K562 (cell line): ENCODE measurements at places on chromosomes 5 and 9.

DNA sequence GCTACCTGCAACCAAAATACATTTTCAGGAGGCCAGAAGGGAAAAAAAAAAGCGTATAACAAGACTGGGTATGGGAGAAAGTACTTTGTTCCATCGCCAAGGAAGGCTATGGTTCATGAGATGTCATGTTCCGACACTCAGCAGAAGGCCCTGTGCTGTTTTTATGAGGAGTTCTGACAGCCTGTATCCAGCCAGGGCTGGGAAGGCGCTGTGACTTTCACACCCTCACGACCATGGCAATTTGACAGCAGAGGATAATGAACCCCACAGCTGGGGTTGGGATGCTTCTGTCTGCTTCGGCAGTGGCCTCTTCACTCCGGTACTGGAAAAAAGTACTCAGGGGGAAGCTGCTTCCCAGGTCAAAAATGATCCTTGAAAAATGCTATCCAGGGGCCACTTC lies 154.4 kb downstream of the PRELID2 start:
- no peak for DNase-seq

DNA sequence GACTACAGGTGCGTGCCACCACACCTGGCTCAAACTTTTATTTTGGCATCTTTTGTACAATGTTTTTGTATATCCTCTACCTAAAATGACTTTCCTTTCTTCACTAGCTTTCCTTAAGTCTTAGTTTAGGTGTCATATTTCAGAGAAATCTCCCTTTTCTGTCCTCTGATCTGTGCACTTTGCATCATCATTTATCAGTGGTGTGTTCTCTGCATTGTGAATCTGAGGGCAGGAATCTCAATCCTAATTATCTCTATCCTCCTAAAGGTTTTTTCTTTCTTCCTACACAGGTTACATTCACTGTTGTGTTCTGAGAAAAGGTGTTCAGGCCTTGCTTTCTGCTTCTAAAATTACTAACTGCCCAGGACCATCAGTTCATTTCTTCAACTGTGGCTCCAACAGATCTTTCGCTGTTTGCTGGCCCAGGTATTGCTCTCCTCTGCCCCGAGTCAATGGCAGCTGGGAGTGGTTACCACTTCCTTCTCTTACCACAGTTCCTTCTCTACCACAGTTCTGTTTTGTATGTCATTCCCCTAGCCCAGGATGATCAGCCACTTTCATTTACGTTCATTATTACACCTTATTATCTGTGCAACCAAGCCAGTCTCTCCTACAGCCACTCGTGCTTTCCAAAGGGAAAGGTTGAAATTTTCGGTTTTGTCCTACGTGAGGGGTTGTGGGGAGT lies 14.0 kb downstream of the TGFBR1 start:
- DNase-seq = no peak

DNA sequence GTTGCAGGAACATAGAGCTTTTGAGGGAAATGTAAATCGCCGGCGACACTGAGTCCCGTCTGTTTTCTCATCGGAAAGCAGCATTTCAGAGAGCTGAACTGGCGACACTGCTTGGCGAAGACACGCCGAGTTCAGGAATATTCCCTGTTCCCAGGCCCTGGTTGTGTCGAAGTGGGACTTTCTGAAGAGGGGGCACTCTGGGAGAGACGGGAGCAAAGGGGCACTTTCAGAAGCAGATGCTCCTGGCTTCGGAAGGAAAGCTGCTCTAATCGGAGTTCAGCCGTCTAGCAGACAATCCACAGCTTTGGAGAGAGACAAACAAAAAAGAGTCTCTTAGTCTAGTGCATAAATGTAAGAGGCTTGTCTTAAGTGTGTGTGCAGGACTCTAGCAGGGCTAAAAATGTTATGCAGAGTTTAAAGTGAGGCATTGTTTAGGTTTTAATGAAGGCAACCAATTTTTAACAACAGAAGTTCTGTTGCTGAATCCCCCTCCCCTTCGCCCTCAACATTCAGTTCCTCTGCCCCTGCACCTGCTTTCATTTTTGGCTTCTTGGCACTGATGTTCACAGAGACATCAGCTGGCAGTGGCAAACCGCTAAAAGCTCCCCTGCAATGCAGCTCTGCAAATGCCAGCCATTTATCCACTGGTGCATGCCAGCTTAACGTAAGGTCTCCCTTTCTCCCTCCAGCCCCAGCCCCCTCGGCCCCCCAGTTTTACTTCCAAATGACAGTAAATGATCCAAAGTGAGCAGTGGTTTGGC lies 289.5 kb upstream of the MPDZ start:
- DNase-seq = no peak

DNA sequence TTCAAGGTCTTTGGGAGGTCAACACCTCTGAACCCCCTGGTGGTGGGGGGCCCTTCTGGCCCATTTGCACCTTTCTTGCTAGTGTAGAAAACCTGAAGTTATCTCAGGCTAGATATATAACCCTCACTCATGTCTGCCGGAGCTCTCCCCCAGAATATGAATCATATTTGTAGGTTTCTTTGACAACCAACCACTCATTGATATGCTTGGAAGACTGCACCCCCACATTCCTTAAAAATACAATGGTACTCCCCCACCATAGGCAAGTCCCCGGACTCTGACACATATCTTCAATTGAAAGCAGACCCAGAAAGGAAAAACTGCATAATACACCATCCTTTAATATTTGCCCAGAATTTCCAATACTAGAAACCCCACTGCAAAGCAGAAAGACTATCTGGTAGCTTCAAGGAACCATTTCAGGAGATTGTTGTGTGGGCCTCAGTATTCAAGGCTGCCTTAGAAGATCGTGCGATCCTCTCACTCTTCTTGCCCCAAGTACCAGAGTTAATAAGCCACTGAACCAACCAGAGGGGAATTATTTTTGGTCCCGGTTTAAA lies 978 bp upstream of the UBE2B start:
- DNase-seq = no peak

DNA sequence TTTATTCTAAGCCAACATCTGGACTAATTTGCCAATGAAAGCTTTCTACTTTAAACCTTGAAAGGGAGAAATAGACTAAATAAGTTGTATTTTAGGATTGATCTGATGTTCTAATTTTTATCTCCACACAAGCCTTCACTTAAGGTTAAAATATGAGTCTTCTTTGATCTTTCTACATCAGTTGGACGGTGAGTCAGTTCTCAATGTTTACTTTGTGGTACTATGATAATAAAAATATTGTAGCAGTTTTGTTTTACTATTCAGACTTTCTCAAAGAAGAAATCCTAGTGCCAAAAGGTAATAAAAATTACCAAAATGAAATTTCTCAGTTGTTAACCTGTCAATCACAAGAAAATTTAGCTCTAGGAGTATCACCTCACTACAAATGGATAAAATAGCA lies 203.5 kb upstream of the RGMB start:
- no peak for DNase-seq

DNA sequence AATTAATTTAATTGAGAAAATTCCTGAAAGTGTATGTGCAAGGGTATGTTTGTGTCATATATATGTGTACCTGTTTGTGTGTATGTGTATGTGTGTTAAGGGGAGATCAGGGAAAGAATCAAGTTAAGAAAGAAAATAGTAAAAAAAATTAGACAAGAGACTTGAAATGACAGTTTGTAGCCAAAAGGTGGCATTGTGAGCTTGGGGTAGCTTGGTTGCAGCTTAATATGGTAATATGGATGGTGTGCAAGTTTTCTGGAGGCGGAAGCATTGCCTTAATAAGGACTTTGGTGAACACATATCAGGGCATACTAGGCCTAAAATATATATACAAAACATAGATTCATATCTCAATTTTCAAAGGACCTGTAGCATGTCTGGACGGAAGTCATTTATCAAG lies 129.9 kb downstream of the INSYN2B start:
- no peak for DNase-seq
